ENCODE measurements at places on chromosomes 11 and 22.
A peak's percentile ranks its signal among the peaks of the same experiment; 100 is the strongest.

DNA sequence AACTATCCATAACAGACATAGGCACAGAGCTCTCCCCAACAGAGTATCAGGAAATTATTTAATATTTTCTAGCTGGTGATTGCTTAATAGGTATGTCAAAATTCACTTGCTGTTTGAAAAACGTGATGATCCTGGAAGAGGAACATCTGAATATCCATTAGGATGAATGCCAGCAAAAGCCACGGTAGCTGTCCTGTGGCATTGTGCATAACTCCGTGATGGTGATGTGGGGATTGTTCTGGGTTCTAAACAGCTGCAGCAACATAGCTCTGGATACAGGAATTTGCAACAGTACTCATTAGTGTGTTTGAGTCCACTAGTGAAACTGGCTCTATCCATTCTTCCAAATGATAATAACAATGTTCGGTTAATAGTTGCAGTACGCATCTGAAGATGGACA, 78.8 kb downstream of the C11orf65 start:
- DNase-seq, result no peak

DNA sequence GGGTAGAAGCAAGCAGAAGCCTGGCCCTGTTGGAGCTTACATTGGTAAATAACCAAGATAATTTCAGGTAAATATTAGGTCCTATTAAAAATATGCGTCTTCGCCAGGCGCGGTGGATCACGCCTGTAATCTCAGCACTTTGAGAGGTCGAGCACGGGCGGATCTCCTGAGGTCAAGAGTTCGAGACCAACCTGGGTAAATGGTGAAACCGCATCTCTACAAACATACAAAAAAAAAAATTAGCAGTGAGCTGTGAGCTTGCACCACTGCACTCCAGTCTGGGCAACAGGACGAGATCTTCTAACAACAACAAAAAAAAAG, 529 bp upstream of the SULT4A1 start:
- no peak for DNase-seq

- DNase-seq, result no peak
Observed at GRCh38 chr11:8268530-8269400, 5.1 kb upstream of the LMO1 start.

DNA sequence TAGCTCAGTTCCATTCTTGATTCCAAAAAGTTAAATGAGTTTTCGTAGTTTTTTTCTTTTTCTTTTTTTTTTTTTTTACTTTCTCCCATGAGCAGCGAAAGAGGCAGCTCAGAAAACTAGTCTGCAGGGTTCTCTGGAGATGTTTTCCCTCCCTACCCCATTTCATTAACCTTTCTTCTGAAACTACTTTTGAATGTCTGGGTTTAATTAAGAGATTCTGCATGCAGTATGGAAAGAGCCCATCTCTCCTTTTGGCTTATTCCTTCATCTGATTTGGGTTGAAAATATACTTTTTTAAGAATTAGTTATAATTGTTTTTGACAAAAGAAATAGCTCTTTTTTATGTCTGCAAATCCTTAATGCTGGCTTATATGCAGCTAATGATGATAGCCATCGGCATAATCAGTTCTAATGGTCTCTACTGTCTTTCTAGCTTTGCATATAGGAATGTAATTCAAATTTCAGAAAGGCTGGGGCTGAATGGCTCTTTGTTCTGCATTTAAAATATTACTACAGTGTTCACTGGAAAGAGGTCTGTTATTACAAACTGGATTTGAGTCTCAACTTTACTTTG, 265.3 kb downstream of the FAT3 start:
- DNase-seq, result no peak

DNA sequence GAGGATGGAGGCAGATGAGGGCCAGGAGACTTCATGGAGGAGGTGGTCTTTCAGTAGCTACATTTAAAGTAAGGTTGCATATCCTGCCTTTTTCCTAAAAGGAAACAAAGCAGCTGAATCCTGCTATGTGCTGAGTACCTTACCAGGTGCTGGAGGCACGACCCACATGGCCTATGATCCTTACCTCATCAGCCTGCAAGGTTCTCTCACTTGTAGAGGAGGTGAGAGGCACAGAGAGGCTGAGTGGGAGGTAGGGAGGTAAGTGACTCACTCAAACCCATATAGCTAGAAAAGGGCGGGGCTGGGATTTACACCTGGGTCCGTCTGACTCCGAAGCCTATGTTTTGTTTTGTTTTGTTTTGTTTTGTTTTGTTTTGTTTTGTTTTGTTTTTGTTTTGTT, 75.8 kb downstream of the BUD13 start:
- no peak for DNase-seq

GRCh38 chr22:19358703-19359553, 67.4 kb upstream of the CLTCL1 start:
- no peak for DNase-seq

DNA sequence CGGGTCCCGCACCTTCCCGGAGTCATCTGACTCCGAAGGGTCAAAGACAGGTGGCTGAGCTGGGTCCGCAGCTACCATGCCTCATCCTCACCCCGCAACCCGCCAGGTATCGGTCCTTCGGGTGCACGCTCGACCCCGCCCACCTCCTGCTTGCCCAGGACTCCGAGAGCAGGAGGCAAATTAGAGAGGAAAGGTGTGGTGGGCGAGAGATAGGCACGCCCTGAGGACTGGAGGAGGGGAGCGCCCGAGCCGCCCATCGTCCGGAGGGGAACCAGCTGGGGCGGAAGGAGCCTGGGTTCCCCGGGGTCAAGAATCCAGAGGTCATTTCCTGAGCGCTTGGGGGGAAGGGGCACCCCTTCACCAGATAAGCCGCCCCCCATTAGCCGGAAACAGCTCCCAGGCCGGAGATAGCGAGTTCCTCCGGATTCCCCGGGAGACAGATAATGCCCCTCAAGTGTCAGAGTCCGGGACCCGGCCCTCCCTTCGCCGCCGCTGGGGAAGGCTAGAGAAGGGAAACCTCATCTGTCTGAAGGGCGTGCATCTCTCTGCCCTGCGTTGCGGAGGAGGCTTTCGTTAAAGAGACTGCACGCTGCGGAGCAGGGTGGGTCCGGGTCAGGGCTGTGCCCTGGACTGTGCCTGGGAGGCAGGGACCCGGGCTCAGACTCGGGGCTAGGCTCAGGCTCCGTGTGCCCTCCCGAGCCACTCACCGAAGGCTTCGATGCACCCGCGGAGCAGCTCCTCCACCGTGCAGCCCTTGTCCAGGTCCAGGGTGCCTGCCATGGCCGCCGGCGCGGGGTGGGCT, 1.7 kb downstream of the RASGRP2 start:
- no peak for DNase-seq

GRCh38 chr11:122430490-122430889, 225.0 kb upstream of the UBASH3B start:
- DNase-seq, result no peak

- no peak for DNase-seq
Observed at GRCh38 chr11:114121138-114121537, 61.6 kb downstream of the ZBTB16 start.

- DNase-seq, result no peak
Observed at GRCh38 chr11:120067438-120068113, 70.3 kb downstream of the TRIM29 start.

- DNase-seq, result no peak
Observed at GRCh38 chr11:26285608-26286007, 46.3 kb upstream of the ANO3 start.

- DNase-seq, result no peak
Observed at GRCh38 chr11:114447892-114448291, 8.6 kb downstream of the REXO2 start.

- DNase-seq, result no peak
Observed at GRCh38 chr11:115129473-115130289, 374.5 kb downstream of the CADM1 start.

- DNase-seq, result peak; percentile 17
Observed at GRCh38 chr11:123302751-123303195, 107.7 kb upstream of the CLMP start.

GRCh38 chr11:14148653-14149273, 186.2 kb downstream of the SPON1 start:
- peak; percentile 40 for DNase-seq

DNA sequence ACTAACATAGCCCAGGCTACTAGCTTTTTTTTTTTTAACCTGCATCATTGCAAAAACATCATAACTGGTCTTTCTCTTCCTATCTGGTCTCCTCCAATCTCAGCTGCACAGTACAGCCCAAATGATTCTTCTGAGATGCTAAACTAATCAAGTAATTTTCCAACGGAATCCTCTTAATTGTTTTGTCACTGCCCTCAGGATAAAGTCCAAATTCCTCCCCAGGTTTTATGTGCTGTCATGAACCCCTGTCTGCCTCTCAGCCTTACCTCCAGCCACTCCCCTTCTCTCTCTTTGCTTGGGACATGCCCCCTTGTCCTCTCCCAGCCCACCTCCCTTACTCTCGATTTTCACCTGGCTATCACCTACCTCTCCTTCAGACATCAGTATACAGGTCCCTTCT, 12.5 kb downstream of the APBB1 start:
- DNase-seq, result no peak

DNA sequence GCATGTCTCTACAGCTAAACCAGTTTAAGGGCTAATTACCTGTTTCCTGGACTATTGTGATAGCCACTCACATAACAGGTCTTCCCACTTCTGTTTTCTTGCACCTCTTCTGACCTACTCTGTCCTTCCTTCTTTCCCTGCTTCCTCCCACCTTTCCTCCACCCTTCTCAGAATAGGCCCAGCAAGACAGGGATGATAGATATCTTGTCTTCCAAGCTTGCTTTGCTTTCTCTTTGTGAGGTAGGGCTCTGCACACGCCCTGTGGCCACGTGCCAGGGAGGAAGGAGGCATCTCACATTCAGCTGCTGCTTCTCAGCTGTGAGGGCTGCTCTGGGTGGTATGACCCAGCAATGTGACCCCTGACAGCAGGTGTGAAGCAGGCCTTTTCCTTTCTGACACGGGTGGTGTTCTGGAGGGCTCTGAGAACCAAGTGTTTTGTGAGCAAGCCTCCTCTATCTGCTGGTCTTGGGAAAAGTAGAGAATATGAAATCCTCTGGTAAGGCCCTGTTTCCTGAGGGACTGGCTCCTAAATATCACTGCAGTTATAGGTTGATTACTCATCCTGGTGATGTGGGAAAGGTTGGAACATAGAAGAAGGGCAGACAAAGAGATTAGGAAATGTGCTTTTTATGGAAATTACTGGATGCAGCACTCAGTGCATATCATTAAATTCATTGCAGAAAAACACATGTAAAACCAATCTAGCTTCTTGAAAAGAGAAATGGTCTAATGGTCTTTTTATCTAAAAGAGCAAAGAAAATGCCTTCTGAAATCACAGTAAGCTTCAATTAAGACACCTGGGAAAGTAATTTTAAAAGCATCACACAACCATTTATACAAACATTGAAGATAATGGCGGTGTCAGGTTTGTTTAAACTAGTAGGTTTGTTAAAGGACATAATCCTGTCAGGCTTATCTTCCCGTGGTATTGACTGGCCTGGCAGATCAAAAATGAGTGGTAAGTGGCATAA, 8.5 kb downstream of the AMOTL1 start:
- DNase-seq, result no peak

DNA sequence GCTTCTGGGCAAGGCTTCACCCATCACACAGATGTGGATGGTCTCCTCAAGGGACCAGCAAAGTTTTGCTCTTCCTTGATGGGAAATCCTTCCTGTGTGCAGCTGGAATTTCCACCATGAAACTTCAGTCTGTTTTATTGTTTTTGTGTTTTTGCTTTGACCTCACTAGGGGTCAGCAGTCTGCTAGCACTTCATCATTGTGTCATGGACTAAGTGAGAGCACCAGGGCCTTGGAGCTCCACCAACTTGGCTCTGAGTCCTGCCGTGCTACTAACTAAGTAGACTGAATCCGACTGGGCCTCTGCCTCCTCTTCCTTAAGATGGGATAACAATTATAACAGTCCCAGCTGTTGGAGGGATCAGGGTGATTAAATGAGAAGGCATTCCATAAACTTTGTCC, 305.8 kb upstream of the NCAM1 start:
- DNase-seq, result no peak

GRCh38 chr11:1051356-1052132, 15.0 kb upstream of the MUC6 start:
- DNase-seq, result no peak

- DNase-seq, result no peak
Observed at GRCh38 chr11:117456027-117456720, 128.5 kb downstream of the CEP164 start.

- no peak for DNase-seq
Observed at GRCh38 chr11:33067294-33067693, 27.9 kb downstream of the TCP11L1 start.
